ENCODE measurements at places on chromosomes 5 and 9. TPM values are rescaled to one million over a fixed set of nuclear protein-coding genes. Genes with fewer than 3 reads are reported as not detected.

DNA sequence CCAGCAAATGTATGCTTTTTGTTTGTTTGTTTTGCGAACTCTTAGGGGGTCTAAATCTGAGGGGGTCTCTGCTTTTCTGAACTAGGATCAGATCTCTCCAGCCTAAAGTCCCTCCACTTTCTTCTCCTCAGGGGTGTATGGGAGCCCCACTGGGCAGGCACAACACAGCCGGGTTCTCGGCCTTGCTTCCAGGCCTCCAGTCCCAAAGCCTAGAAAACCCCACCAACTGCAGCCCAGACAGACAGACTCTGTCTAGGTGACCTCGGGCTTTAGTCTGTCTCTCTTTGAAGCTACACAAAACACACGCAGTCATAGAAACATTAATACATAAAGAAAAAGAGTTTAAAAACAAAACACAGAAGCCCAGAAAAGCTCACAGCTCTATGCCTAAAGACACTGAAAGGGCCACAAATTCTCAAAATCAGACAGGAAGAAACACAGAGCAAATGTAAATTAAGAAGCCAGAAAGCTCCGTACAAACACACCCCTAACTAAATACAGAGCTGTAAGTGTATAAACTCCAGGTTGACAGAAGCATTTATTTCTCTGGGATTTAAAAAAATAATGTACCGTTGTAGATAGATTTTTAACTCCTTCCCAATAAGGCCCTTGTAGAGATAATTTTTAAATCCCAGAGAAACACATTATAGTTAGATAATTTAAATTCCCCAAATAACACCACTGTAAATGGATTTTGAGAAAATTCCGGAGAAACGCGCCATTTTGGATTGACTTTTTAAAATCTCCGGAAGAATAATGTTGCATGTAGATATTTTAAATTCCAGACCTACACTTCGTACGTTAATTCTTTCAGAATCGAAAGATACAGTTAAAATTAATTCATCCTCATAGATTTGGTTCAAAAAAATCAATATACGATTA, 2.0 kb downstream of the PITX1 start:
- no peak for DNase-seq

DNA sequence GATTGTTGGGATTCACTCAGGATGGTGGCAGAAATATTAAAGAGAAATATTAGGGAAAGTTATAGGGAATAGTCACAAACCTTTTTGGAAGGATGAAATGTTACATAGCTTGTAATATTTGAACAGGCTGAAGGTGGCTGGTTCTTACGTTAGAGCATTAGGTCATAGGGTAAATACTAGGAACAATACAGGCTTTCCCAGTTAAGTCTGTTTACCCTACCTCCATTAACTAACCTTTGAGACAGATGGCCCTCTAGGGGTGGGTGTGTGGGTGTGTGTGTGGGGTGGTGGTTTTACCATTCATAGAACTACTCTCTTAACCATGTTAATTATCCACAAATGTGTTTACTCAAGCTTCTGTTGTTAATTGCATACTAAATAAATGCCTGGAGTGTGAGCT, 94.3 kb upstream of the STK32A start:
- DNase-seq, result no peak

GRCh38 chr9:135230817-135231520, 143.5 kb downstream of the OLFM1 start:
- no peak for DNase-seq

GRCh38 chr5:37875051-37875787, 35.4 kb upstream of the GDNF start:
- no peak for DNase-seq

DNA sequence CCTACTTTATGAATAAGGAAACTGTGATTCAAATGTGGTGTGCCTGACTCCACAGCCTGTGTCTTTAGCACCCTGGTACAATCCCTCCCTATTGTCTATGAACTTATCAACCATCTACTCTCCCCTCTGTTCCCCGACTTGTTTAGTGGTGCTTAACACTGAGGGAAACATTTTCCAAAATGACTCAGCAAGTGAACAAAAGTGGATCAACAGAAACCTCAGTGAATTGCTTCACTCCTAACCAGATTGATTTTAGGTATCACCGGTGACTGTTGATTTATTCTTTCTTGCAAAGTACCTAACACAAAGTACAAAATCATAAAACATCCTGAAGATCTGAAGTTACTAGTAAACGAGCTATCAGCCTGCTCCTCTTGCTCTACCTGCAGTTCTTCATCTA, 42.1 kb upstream of the RAPGEF6 start:
- DNase-seq, result no peak

- no peak for DNase-seq
Observed at GRCh38 chr5:139105621-139106071, 92.5 kb downstream of the SIL1 start.

DNA sequence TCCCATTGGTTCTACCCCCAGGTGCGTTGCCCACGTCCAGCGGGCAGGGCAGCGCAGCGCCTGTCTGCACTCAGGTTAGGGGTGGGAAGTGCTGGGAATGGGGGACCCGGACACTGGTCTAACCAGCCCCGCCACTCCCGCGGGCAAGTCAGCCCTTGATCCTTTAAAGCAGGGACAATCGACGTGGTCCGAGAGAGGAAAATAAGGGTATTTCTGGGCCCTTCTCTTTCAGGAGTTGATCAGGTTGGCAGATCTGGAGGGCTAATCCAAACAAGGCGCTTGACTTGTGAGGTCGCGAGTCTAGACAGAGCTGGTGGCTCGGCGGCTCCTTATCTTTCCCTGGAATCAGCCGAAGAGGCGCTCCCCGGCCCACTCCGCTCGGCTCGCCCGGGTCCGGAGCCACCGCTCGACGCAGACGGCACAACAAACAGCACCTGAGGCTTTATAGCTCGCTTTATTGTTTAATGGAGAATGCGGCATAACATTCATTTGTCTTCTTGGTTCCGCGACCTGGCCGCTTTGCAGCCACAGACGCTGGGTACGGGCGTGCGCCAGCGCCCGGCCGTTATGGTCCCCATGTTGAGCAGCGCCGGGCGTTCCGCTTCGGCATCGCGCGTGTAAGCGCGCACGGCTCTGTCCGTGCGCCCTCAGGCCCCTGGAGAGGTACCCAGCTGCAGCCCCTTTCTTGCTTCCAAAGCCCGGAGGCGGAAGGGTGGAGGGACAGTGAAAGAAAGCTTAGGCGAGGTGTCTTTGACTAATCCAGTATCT, 15.8 kb downstream of the ISL1 start:
- DNase-seq, result no peak

GRCh38 chr9:133700819-133701320, 37.3 kb downstream of the SARDH start:
- no peak for DNase-seq

DNA sequence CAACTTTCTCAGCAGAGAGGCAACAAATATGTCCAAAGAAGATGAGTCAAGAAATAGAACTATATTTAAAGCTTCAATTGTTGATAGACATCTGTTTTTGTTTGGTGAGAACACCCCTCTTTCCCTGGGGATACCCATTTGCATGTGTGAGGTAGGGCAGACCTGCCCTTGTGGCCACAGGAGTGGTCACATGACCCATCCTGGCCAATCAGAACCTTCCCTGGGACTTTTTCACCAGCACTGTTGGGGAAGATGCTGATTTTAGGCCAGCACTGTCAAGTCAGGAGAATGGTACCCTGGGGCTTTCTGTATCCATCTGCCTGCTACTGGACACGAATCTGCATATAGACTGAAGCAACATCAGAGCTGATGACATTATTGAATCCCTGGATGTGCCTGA, 211.2 kb downstream of the CDK5RAP2 start:
- DNase-seq, result no peak

GRCh38 chr5:104987074-104987473, 1424.5 kb upstream of the NUDT12 start:
- no peak for DNase-seq

DNA sequence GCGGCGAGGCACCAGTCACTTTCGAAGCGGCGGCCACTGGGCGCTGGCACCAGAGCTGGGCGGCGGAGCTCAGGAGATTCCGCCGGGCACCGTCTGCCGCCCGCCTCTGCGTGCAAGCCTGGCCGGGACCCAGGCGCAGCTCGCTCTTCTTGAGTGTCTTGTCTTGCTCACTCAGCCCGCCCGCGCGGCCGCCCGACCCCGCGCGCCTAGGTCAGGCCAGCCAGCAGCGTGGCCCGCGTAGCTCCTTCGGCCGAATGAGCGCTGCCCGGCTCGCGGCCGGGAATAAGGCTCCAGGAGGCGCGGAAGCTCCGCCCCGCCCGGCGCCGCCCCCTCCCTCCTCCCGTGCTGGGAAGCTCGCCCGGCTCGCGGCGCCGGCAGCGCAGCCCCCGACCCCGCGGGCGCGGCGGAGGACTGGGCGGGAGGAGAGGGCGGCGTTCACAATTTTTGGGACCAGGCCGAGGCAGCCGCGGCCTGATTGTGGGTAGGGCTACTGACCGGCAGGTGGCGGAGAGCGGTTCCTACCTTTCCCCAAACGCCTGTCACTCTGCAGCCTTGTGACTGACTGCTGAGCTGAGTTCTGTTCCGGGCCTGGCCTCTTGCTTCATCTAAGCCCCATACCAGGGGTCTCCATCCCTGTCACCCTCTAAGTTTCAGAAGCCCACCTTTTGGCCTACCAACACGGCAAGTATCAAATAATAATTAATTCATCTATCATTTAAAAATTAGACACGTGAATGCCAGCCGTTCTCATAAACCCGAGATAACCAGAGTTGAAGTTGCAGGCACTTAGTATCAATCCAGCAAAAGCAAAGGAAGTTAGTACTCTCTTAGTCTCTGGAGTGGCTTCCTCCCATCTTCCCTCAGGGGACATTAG, at the start of gene HBEGF:
Gene HBEGF, minus strand, starts transcription at position 256 of the 874 bp plus-strand sequence. CDS start 275 bp downstream, outside the sequence.
- DNase-seq, result no peak

DNA sequence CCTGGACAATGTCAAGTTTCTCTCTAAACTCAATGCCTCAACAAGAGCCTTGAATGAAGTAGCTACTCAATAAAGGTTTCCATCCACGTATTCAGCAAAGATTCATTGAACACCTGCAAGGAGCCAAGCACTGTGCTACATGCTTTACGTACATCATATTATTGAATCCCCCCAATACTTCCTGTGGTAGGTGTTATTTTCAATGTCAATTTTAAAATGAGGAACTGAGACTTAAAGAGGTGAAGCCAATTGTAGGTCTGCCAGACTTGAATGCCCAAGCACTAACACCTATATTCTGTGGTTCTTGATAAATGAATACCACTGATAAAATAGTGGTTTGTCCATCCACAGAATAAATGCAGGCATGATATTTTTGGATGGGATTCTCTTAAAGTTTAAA, 162.3 kb downstream of the DRD1 start:
- DNase-seq, result no peak

DNA sequence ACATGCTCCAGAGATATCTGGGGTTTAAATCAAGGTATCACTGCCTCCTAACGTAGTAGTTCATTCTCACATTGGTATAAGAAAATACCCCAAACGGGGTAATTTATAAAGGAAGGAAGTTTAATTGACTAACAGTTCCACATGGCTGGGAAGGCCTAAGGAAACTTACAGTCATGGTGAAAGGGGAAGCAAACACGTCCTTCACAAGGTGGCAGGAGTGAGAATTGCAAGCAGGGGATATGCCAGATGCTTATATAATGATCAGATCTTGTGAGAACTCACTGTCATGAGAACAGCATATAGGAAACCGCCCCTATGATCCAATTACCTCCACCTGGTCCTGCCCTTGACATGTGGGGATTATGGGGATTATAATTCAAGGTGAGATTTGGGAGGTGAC, 1280.2 kb upstream of the C9orf72 start:
- DNase-seq, result no peak

GRCh38 chr9:71490810-71491209, 277.5 kb downstream of the CEMIP2 start:
- DNase-seq, result no peak

GRCh38 chr5:32071351-32071944, 102.7 kb downstream of the GOLPH3 start:
- no peak for DNase-seq

DNA sequence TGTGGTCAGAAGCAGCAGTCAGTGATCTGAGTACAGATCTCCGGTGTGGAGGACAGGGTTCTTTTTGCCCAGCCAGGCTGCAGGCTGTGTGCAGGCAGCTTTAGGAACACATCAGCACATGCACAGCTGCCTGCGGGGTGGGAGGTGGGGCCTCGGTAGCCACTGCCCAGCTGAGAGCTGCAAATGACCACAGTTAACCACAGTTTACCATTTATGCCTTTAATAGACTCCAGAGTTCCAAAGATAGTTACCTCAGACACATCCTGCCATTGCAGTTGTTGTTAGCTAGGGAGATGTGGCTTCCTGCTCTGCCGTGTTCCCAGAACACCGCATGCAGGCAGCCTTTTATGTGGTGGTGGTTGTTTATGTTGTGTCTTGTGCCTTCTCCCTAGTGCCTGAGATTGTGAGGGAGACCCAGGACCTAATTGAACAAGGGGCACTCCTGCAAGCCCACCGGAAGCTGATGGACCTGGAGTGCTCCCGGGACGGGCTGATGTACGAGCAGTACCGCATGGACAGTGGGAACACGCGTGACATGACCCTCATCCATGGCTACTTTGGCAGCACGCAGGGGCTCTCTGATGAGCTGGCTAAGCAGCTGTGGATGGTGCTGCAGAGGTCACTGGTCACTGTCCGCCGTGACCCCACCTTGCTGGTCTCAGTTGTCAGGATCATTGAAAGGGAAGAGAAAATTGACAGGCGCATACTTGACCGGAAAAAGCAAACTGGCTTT, 10.2 kb downstream of the EXOC3 start:
- DNase-seq, result no peak

- no peak for DNase-seq
Observed at GRCh38 chr9:84785792-84786547, 116.4 kb downstream of the NTRK2 start.

- DNase-seq, result no peak
Observed at GRCh38 chr9:69136779-69137178, 37.3 kb upstream of the TJP2 start.

- no peak for DNase-seq
Observed at GRCh38 chr5:167036585-167036984, 1254.9 kb upstream of the WWC1 start.

GRCh38 chr5:159189310-159189709, 20.0 kb downstream of the RNF145 start:
- DNase-seq, result no peak

GRCh38 chr9:19788614-19789271, at the start of gene SLC24A2:
SLC24A2 (minus strand) TSS chr9:19789037.
- DNase-seq, result no peak

GRCh38 chr5:61731267-61731945, 399.3 kb downstream of the ZSWIM6 start:
- no peak for DNase-seq

DNA sequence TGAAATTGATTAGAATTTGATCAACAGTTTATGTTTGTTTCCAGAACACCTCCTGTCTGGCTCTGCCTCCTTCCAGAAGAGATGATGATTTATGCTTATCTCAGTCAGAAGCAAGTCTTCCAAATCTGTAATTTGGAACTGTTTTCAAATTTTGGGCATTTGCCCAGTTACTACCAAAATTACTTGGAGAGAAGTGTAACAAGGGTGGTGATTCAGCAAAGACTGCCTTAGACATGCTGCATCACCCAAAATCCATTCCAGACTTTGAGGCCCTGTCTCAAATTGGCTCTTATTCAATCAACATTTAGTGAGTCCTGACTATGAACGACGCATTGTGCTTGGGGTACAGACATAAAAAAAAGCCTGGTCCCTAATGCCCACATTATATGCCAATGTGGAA, 89.4 kb downstream of the SH3TC2 start:
- no peak for DNase-seq

Gene TLX3
- 0.32 TPM for total RNA-seq

Gene GABRA6
- not detected for total RNA-seq

Gene NOTCH1
- total RNA-seq, result 25.6 TPM

Gene TMEM245
- 87.6 TPM for total RNA-seq

Gene SH3PXD2B
- 24.3 TPM for total RNA-seq

Gene ACER2
- 57.7 TPM for total RNA-seq

Gene TEK
- 36.5 TPM for total RNA-seq

Gene GAS1
- 52.8 TPM for total RNA-seq
